ENCODE measurements at places on chromosomes 1 and 21. TPM values are rescaled to one million over a fixed set of nuclear protein-coding genes. Genes with fewer than 3 reads are reported as not detected.

The TCHH gene
- total RNA-seq: 0.16 TPM

The LCA5L gene
- 1.7 TPM for total RNA-seq

The TINAGL1 gene
- total RNA-seq: 66.6 TPM

The OR6Y1 gene
- total RNA-seq: not detected

The KLHDC7A gene
- total RNA-seq: 1.7 TPM

The TTC39A gene
- 40.8 TPM for total RNA-seq

The SPATA21 gene
- total RNA-seq: not detected

The PLEKHN1 gene
- 3.8 TPM for total RNA-seq

The CRYAA gene
- total RNA-seq: not detected

The DNAJB4 gene
- 45.6 TPM for total RNA-seq

The LCE1F gene
- total RNA-seq: not detected

The RORC gene
- 5.4 TPM for total RNA-seq

The PDC gene
- total RNA-seq: not detected
